ENCODE measurements at places on chromosomes 7 and 10.

DNA sequence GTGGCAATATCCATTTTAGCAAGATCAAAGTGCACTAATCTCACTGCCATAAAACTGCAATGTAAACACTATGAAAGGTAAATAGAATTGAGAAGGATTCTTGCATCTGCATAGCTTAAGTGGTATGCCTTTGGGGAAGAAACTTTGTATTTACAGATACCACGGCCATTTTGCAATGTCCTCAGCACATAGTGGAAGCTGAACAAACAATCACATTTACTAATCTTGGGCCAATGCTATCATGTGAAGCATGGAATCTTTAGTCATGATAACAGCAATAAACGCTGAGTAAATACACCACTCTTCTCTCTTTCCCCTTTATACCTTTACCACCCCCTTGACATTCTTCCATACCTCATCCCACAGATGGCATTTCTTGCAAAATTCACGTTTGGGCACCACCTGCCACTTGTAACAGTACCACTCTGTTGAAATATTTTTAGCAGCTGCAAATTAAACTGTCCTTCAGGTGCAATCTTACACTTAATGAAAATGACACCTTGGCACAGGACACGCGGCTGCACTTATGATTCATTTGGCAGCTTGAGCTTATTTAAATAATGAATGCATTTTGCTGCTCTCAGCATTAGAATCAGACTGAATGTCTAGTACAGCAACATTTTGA is 171.8 kb downstream of the SEMA3A start:
- DNase-seq = no peak

DNA sequence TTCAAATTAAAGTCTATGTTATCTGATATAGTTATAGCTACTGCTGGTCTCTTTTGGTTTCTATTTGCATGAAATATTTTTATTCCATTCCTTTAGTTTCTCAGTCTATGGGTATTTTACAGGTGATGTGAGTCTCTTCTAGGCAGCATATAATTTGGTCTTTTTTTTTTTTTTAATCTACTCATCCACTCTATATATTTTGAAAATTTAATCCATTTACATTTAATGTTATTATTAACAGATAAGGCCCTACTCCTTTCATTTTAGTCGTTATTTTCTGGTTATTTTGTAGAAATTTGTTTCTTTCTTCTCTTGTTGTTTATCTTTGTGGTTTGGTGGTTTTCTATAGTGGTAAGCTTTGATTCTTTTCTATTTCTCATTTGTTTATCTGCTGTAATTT is 58.8 kb downstream of the MALRD1 start:
- DNase-seq = no peak

GRCh38 chr10:29841724-29842649 is 207.2 kb upstream of the SVIL start:
- no peak for DNase-seq

DNA sequence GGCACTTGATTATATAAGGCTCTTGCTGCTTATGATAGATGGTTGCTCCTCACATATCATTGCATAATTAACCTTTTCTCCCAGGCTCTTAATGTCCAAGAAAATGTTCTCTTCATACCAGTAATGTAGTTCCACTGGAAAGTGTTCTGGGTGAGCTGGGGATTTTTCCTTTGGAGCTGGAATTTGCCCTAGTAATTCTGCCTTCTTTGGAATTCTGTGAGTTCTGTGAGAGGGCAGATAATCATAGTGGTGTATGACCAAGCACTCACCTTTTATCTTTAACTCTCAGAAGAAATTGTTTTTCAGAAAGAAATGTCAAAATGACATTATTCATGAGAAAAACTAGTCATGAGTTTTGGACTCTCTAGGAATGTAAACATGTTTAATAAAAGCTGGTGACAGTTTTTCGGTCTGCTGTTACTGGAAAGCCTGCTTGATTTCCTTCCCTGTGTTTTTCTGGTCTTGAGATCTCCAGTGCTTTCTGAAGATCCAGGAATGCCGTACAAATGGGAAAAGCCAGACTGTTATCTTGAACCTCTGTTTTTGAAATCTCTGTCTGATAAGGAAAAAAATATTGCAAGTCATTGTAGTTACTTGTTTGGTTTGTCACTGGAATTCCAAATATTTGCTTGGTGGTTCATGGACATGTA is 148.3 kb upstream of the PRPS1L1 start:
- no peak for DNase-seq

- DNase-seq = peak; percentile 97
Observed at GRCh38 chr10:67665491-67665890, 30.5 kb downstream of the CTNNA3 start.

DNA sequence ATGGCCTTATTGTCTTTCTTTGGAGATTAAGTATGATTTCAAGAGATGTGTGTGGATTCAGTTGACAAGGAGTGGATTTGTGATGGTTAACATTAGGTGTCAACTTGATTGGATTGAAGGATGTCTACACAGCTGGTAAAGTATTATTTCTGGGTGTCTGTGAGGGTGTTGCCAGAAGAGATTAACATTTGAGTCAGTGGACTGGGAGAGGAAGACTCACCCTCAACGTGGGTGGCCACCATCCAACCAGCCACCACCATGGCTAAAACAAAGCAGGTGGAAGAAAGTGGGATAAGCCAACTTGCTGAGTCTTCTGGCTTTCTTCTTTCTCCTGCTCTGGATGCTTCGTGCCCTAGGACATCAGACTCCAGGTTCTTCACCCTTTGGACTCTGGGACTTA is 76.1 kb downstream of the GPR37 start:
- DNase-seq = no peak

DNA sequence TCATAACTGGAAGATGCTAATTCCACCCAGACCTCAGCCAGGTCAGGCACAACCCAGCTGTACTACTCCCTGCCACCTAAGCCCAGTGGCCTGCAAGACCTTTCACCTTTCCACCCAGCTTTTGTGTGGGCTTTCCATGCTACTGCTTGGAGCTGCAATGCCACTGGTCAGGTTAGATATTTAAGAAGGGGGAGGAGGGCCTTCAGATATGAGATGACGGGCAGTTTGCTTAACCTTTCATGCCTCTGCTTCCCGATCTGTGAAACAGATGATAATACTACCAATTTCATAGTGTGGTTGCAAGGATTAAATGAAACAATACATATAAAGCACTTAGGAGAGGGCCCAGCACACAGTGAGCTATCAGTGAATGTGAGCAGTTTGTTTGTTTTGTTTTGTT is 20.9 kb downstream of the STOX1 start:
- no peak for DNase-seq

DNA sequence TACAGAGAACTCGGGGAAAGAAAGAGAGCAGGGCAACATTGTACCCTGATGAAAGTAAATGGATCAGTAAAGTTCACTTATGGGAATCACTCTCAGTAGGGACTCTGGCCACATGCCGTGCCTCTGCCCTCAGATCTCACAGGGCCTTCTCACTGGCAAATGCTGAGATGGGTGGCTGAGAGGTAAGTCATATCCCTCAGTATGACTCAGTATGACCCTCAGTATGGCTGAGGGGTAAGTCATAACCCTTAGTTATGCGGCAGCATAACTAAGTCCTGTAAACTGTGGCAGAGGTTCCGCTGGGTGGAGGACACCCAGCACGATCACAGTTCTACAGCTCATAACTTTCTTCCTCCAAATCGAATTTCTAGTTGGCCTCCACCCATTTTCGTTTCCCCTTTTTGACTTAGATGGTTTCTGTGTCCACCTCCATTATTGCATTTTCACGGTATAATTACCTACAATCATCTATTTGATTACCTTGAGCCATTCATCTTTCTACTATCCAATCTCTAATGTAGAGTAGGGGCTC is 26.5 kb upstream of the WNT16 start:
- no peak for DNase-seq

- no peak for DNase-seq
Observed at GRCh38 chr7:38220452-38220851, 42.4 kb downstream of the STARD3NL start.

DNA sequence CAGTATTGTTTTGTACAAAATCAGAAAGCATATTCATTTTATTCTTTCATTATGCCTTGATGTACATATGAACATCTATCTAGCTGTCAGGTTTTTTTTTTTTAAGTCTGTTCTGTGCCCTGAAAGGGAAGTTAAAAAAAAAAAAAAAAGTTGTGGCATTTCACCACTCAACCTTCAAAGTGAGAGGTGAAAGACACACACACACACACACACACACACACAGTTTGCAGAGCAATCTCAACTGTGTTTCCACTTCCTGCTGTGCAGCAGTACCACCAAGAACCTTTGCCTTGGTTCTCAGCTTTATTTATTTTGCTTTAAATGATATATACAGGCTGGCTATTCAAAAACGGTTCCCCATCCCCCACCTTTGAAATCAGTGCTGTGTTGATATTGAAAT is 955.6 kb downstream of the GATA3 start:
- DNase-seq = no peak

DNA sequence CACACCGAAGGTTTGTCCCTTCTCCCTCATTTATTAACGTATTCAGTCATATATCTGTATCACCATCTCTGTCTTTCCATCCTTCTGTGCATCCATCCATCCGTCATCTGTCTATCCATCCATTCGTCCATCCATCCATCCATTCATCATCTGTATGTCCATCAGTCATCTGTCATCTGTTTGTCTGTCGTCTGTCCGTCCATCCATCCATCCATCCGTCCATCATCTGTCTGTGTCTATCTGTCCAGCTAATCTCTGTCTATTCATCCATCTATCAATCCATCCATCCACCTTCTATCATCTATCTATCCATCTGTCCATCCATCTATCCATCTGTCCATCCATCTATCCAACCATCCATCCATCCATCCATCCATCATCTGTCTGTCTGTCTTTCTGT is 213.9 kb downstream of the TYW1 start:
- no peak for DNase-seq

- DNase-seq = no peak
Observed at GRCh38 chr10:91514787-91515186, 104.6 kb downstream of the HECTD2 start.

DNA sequence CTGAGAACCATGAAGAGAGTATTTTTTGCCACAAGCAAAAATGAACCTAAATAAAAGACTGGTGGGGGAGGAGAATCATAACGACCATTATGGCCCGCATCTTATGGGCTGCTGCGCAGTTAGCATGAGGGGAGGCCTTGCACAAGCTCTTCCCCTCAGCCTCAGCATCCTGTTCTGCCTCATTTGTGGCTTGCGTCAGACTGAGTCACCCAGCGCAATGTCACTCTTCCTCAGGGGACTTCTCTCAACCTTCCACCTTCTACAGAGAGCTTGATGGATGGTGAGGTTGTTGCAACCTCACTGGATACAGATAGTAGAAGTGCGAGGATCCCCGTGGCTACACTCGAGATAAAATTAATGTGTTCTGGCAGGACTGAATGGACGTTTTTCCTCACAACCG is 16.8 kb upstream of the GPR15LG start:
- DNase-seq = no peak

DNA sequence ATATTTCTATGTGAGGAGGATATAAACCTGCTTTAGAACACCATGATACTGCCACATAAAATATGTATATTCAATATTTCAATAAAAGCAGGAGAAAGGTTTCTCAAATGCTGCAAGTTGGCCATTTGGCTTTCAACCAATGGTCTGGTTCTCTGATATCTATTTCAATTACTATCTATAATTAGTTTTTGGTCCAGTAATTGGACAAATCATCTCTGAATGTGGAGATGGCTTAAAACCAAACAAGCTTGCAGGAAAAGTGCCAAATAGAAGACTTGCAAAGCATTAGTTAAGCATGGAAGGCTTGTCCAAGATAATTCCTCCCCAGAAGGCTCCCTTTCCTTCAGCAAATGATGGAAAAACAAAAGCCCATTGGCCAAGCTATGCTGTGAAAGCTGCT is 140.1 kb downstream of the CPEB3 start:
- DNase-seq = no peak

DNA sequence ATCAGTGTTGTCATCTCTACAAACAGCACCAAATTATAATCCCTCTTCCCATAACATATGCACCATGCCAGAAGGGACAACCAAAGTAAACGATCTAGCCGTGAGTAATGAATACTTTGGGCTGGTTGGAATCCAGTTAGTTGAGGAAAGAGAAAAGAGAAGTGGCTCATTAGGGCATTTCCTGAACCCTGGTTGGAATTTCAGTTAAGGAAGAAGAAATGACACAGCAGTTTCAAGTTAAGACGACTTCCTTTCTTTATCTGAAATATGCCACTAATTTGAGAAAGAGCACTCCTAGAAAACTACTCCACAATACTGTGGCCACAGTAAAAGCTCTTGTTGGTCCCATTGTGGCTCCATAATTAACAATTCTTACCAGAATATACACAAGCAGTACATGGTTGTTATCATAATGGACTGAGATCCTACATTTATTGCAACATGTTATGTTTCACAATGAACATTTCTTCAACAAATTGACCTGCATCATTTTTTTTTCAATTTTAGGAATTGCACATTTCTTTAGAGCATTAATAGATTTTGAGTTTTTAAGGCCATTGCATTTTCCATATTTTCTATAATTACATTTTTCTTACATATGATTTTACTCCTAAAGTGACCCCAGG is at the start of gene TFEC:
TSS of gene TFEC (minus strand) at position 113 of the 626 bp plus-strand sequence. CDS start 46,322 bp downstream, outside the sequence.
- peak; percentile 31 for DNase-seq

- DNase-seq = no peak
Observed at GRCh38 chr7:152202056-152202455, 176.6 kb downstream of the GALNT11 start.

- DNase-seq = no peak
Observed at GRCh38 chr10:76080451-76080850, 649.0 kb downstream of the LRMDA start.

- DNase-seq = no peak
Observed at GRCh38 chr10:111261081-111261615, 184.3 kb downstream of the ADRA2A start.

DNA sequence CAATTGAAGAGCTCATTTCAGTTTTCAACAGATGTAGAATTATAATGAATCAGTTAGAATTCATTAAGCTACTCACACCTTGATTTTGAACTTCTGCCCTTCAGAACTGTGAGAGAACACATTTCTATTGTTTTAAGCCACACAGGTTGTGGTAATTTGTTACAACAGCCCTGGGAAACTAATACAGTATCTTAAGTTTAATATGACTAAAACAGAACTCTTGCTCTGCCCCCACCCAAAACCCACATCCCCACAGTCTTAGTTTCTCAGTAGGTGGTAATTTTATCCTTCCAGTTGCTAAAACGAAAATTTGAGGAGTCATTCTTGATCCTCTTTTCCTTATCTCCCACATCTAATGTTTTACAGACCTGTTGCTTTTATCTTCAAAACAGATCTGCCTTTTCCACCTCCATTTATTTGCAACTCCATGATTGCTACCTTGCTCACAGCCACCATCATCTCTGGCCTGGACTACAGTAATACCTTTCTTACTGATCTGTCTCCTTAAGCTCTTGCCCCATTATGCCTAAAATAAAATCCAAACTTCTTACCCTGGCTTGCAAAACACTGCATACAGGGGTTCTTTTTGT is 72.8 kb upstream of the NXPH1 start:
- no peak for DNase-seq

DNA sequence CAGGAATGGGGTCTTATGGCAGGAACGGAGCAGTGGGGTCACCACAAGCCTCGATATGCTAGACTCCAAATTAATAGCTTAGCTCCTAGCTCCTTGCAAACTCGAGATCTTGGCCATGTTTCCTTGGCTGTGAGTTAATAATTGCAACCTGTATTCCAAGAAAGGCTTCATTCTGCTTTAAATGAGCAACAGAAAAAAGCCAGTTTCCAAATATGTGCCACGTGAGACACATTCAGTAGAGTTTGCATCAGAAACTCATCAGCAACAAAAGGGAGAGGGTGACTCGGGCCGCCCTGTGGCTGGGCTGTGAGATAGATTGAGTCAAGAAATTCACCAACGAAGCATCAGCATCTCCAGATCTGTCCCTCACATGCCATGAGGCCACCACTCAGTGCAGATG is 112.0 kb downstream of the NPTX2 start:
- no peak for DNase-seq

Data from globus pallidus (tissue), 1 donor.